ENCODE measurements at places on chromosomes 5 and 9.

DNA sequence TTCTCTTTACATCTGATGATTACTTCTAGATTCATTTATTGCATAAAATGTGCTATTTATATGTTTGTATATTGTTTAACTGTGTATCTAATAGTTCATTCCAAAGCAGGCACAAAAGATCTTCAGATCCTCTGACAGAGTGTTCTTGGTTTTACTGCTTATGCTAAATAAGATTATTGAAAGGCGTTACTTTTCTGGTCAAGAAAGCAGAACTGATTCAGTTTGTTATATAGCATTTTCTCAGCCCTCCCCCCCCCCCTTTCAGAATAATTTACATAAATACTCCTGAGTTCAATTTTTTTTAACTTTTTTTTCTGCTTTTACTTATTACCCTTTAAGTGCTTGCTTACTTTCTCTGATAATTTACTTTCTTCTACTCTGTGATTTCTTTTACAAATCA is 15.4 kb downstream of the CDC42SE2 start:
- DNase-seq, result no peak

DNA sequence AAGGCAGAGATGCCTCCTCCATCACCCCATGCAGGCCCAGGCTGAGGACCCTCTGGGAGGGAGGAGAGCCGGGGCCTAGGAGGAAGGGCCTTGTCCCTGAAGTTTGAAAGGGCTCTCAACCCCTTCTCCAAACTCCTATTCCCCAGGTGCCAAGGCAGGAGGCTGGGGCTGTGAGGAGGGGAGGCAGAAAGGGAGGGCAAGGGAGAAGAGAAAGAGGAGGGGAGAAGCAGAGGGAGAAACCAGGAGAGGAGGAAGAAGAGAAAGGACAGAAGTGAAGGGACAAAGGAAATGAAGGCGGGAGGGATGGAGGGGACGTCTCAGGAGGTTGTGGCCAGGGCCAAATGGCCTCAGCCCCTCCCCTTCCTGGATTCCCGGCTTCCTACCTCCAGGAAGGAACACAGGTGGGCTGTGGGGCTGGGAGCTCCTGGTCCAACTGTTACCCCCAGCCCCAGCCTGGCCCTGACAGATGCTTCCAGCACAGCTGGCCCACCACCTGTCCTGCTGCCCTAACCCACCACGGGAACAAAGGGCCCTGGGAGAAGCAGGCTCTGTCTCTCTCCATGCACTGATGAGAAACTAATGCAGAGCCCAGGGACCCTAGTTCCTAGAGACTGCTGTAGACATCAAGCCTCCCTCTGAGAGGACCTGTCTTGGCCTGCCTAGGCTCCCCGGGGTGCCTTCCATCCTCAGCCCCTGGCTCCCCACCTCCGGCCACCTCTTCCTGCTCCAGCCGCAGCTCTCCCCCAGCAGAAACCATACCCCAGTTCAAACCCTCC is 3.5 kb downstream of the DBN1 start:
- no peak for DNase-seq

DNA sequence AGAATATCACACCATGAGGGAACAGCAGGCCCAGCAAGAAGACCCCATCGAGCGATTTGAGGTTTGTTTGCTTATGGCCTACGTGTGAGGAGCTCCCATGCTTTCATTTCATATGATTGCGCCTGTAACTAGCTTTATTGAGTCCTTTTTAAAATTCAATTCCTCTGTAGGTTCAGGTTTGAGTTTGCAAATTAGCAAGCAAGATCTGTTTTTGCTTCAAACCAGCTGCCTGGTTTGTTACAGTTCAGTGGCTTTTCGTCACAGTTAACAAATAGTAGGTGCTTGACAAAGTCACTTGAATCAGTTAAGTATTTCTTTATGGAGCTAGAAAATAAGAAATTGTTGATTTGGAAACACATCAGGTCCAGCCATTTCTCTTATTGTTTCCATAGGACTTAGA is 56.3 kb downstream of the GPR21 start:
- no peak for DNase-seq

DNA sequence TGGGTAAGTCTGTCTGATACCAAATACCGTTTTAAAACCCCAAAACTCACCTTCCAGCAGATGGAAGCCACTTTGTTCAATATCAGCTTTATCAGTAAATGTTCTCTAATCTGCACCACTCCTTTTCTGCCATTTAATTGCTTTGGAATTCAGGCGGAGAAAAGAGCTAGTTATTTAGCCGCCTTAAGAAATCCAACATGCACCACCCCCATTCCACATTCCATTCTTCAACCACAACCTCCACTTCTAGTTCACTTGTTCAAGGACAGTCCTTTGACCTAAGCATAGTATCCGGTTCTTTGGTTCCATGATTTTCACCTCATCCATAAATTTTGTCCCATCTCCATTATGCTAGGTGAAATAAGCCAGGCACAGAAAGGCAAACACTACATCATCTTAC is 240.1 kb downstream of the DNAH5 start:
- no peak for DNase-seq

DNA sequence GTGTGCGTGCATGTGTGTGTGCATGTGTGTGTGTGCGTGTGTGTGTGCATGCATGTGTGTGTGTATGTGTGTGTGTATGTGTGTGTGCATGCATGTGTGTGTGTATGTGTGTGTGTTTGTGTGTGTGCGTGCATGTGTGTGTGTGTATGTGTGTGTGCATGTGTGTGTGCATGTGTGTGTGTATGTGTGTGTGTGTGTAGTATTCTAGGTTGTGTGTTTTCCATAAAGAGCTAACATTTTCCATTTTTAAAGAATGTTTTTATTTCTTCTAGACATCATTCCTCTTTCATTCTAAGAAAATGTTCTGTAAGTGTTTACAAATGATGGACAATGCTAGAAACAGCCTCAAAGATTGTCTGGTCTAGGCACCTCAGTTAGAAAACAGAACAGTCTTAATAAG is 15.6 kb downstream of the ENTREP1 start:
- no peak for DNase-seq

GRCh38 chr5:130893006-130893405 is 272.1 kb downstream of the HINT1 start:
- no peak for DNase-seq

DNA sequence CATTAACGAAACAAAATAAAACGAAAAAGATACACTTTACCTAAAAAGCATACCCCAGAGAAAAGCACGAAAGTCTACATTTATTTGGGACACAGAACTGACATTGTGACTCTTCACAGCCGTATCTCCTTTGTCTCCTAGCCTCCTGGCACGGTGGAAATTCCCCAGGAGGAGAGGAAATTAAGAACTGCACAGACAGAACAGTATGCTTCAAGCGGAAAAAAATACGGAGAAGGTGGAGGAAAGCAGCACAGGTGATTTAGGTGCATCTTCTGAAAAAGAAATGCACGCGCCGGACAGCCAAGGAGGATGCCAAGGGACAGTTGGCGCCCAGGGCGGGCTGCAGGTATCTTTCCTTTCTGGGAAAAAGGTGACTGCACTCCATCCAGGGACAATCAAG is 32.0 kb downstream of the DDX31 start:
- no peak for DNase-seq

DNA sequence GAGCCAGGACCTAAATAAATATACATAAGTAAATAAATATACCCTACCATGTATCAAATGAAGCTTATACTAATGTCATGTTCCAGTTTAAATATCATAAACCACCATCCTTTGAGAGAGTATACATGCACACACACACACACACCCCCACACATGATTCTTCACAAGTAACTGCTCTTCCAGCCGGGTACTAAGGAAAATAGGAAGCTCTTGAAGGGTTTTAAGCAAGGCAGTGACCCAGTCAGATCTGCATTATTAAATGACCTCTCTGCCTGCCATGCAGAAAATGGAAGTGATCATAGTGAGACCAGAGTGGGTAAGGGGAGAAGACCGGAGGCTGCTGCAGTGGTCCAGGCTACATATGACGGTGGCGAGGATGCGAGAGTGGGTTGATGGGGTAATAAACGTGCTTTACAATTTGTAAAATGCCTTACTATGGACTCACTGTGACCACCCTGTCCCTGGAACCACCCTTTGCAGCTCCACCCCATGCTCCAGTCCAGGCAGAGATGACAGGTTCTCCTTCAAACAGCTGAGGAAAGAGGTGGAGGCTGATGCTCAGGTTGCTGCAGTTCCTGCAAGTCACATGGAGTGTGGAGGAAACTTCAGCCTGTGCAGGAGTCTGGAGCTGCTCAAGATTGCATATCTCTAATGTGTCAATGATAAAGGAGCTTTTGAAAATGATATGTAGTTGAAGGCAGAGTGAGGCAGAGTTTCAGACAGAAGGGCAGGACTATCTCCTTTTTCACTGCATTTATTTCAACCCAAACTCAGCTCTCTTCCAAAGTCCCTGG is 38.8 kb upstream of the NDFIP1 start:
- no peak for DNase-seq

DNA sequence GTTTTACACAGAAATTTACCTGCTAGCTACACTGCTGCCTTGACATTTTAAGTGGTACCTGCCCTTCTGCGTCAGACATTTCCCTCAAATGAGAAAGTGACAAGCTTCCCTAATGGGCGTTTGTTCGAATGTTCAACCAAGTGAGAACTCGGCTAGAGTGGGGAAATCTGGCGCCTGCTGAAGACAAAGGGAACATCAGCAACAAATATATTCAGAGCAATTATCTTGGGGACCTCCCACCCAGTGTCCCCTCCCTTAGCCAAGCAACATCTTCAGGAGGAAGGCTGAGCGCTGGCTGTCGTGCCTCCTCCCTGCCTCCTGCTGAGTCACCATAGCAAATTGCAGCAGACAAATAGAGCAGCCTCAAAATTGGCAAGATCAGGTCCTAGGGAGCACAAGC is 57.1 kb downstream of the MFAP3 start:
- no peak for DNase-seq

GRCh38 chr9:109538346-109538745 is 40.2 kb upstream of the PTPN3 start:
- no peak for DNase-seq

DNA sequence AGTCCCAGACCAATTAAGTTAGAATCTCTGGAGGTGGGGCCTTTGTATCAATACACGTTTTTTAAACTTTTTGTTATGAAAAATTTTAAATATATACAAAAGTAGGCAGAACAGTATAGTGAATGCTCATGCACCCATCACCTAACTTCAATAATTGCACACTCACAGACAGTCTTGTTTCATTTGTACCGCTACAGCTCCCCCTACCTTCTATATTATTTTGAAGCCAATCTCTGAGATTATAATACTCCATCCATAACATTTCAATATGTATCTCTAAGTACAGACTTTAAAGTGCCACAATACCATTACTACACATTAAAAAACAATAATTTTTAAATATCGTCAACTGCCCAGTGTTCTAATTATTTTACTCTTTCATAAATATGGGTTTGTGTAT is 32.9 kb downstream of the ISL1 start:
- DNase-seq, result no peak

- peak; percentile 61 for DNase-seq
Measured at GRCh38 chr9:94084314-94084713, at the start of gene PTPDC1. Gene PTPDC1 (plus strand): TSS chr9:94084464. CDS start chr9:94084531, 67 bp downstream.

GRCh38 chr9:92486371-92486770 is 4.1 kb upstream of the ASPN start:
- DNase-seq, result no peak

DNA sequence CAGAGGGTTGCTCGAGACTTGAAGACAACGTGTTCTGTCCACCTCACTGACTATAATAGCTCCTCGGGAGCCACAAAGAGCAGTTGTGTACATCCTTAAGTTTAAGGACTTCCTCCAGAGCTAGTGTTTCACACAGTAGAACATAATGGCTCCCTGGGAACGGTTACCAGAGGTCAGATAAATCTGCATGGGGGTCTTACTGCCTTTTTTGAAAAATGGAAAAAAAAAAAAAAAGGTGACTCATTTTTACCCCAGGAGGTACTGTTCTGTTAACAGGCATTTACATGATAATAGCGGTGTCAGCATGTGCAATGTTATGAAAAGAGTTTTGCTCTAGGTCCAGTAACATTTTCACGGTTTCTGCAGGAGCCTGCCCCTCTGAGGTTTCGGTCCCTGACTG is 498.9 kb upstream of the WWC1 start:
- no peak for DNase-seq

DNA sequence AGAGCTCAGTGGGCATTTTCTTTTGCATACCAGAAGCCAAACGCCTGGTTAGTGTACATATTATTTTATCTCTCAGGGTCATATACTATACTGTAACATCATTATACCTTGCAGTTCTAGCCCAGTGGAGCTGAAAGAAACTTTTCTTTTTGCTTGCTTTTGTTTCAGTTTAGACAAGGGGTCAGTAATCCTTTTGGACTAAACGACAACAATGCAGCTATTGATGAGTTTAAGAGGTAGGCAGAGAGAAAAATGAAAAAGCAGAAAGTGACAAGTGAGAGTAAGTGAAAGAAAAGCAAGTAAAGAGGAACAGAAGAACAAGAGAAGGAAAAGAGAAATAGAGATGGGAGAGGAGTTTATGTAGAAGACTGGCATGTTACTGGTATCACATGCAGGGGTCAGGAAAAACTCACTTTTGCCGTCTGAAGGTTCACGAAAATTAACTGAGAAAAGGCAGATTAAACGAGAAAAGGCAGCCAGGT is 47.4 kb upstream of the TENT2 start:
- DNase-seq, result no peak

DNA sequence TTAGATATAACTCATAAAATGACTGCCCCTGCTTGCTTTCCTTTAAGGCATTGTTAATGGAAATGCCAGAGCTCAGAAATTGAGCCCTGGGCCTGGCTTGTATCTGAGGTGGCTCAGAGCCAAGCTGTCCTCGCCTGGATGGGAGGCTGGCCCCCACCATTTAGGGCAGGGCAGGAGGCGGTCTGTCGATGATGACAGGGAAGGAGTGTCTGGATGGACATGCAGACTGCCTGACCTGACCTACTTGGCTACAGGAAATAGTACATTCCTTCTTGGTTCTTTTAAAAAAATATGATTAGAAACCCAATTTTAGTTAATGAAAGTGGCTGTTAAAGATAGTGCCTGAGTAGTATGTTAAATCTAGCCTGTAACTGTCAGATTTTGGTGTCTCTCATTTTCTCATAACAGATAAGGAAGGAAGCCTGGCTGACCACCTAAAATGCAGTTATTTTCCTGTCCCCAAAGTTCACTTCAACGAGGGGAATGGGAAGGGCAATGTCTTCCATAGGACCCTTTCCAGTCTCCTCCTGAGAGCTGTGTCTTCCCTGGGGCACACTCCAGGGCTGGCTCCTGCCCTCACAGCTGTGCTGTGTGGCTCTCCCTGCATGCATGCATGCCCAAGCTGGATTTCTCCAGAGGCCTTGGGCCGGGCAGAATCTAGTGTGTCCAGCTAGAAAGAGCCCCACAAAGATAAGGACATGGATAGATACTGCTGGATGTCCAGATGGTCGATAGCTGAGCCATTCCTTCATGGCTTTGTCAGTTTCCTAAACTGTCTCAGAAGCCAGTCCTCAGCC is 42.3 kb downstream of the MACROH2A1 start:
- no peak for DNase-seq

- no peak for DNase-seq
Measured at GRCh38 chr5:27276119-27276518, 237.7 kb upstream of the CDH9 start.

DNA sequence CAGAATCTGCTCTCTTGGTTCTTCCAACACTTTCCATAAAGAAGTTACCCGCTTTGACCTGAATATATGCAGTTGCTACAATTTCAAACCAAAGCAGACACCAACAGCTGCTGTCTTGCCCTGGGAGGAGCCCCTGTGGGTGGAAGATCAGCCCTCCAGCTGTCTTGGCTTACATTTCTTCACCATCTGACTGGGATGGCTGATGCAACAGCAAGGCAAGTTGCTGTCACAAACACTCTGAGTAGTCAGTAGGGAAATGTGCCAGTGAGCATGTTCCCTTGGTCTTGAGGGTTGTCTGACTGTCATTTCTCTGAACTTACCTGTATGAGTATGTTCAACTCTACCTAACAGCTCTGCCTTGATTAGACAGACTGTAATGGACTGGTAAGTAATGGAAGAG is 152.9 kb downstream of the SGCD start:
- no peak for DNase-seq
